ENCODE measurements at places on chromosomes 7 and 10. TPM values are rescaled to one million over a fixed set of nuclear protein-coding genes. Genes with fewer than 3 reads are reported as not detected.

- peaks cover 11% of the 10 kb centered on the region for H3K36me3 ChIP-seq
- H3K4me3 ChIP-seq, result no peak overlapping the region
- peaks cover 8% of the 10 kb centered on the region for H3K4me1 ChIP-seq
- no peak for DNase-seq
Measured at GRCh38 chr10:110045772-110046171, 38.0 kb downstream of the ADD3 start.

DNA sequence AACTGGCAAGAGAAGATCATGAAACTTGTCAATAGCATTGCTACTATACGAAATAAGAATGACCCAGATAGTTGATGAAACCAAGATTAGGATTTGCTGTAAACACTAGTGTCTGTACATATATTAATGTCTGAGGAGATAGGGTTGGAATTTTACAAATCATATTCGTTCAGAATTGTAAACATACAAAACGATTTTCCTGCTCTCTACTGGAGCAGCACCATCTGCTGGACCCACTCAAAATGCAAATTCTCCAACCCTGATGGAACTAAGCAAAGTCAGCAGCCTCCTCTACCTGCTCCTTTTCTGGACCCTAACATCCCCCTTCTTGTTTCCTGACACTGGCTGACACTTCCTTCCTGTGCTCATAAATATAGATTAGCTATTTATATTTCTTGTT is 29.4 kb upstream of the SGMS1 start:
- H3K27me3 ChIP-seq, result no peaks in the 10 kb centered on the region
- no peak overlapping the region for H3K27ac ChIP-seq
- no peak overlapping the region for H3K4me3 ChIP-seq
- no peaks in the 10 kb centered on the region for H3K36me3 ChIP-seq
- no peak for DNase-seq
- peaks cover 12% of the 10 kb centered on the region for H3K4me1 ChIP-seq

DNA sequence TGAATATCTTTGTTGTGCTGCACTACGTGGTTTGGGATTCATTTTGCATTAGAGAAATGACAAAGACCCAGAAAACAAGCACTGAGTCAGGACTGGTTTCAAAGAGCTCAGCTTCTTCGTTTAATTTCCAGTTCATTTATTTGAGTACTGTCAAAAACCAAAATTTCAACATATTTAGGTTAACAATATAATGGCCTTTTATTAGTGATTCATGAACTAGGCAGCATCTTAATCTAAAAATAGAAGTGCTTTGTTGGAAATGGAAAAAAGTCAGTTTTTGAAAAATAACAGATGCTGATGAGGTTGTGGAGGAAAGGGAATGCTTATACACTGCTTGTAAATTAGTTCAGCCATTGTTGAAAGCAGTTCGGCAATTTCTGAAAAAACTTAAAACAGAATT is 856.4 kb downstream of the LRMDA start:
- H3K27me3 ChIP-seq, result no peaks in the 10 kb centered on the region
- H3K27ac ChIP-seq, result no peak overlapping the region
- DNase-seq, result no peak
- no peaks in the 10 kb centered on the region for H3K4me1 ChIP-seq
- no peak overlapping the region for H3K4me3 ChIP-seq

DNA sequence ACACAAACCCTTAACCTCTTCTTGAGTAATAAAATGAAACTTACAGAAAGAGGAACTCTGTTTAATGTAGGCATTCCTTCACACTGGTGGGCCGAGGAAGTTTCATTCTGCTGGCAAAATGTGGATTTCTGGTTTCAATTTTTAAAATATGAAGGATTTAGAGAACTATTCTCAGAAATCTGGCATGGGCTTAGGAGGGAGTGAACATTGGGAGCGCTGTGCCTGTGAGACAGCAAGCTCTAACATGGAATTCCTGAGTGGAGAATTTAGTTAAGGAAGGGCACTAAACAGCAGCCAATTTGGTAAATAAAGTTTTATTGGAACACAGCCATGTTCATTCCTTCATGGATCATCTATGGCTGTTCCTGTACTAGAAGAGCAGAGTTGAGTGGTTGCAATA is 751.8 kb upstream of the IGFBP3 start:
- H3K27me3 ChIP-seq, result no peaks in the 10 kb centered on the region
- H3K36me3 ChIP-seq, result no peaks in the 10 kb centered on the region
- no peak overlapping the region for H3K4me3 ChIP-seq
- no peak for DNase-seq
- no peak overlapping the region for H3K27ac ChIP-seq
- H3K4me1 ChIP-seq, result no peaks in the 10 kb centered on the region

Gene NKX1-2
- not detected for total RNA-seq

GRCh38 chr7:38284553-38284952 is 11.1 kb upstream of the TARP start:
- no peak overlapping the region for H3K27ac ChIP-seq
- H3K27me3 ChIP-seq, result no peaks in the 10 kb centered on the region
- no peaks in the 10 kb centered on the region for H3K36me3 ChIP-seq

- no peak overlapping the region for H3K4me3 ChIP-seq
- H3K27ac ChIP-seq, result no peak overlapping the region
- H3K36me3 ChIP-seq, result no peaks in the 10 kb centered on the region
- H3K27me3 ChIP-seq, result no peaks in the 10 kb centered on the region
- H3K4me1 ChIP-seq, result no peaks in the 10 kb centered on the region
Measured at GRCh38 chr7:132872034-132872433, 209.9 kb downstream of the CHCHD3 start.

Gene GNGT1
- not detected for total RNA-seq

- no peaks in the 10 kb centered on the region for H3K27me3 ChIP-seq
- no peaks in the 10 kb centered on the region for H3K36me3 ChIP-seq
- H3K27ac ChIP-seq, result no peak overlapping the region
- DNase-seq, result no peak
- H3K4me1 ChIP-seq, result no peaks in the 10 kb centered on the region
Measured at GRCh38 chr10:70775679-70776454, 9.3 kb downstream of the TBATA start.

GRCh38 chr10:86229376-86229775 is 137.2 kb downstream of the GRID1 start:
- H3K4me1 ChIP-seq, result no peaks in the 10 kb centered on the region
- no peak overlapping the region for H3K27ac ChIP-seq
- H3K27me3 ChIP-seq, result no peaks in the 10 kb centered on the region
- no peaks in the 10 kb centered on the region for H3K36me3 ChIP-seq
- DNase-seq, result peak; percentile 40
- H3K4me3 ChIP-seq, result no peak overlapping the region

Gene BHLHA15
- not detected for total RNA-seq
